ENCODE measurements at places on chromosomes 5 and 9.

DNA sequence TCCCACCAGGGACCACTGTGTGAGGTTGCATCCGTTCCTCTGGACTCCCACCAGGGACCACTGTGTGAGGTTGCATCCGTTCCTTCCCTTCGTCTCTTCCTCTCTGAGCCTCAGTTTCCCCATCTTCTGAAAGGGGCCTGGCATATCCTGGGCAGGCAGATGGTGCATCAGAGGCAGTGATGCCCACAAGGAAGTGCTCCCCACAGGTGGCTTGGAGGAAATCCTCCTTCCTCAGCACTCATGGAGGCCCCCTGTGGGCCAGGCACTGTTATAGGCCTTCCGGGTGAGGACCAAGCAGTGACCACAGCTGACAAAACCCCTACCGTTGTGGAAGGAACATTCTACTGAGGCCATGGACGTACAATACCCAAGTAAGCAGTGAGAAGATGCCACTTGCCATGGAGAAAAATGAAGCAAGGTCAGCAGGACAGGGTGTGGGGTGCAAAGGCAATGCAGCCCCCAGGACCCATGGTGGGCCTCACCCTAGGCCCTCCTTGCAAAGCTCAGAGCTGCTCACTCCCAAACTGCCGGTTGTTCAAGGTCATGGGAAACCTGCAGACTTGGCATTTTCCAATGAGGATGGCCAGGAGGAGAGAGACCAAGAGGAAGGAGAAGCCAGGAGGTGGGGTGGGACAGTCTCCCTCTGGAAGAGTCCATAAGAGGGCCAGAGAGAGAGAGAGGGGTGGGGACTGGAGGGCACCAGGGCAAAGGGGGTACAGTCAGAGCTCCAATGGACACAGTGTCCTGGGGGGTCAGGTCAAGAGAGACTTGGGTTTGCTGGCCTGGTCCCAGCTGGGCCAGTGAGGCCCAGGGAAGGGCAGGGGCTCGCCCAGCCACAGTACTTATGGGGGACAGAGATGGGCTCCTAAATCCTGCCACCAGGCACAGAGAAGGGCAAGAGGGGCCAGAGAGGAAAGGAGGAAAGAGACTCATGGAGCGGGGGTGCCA, 51.1 kb downstream of the C9orf50 start:
- no peak for DNase-seq

GRCh38 chr9:15543047-15543813, 9.6 kb upstream of the CCDC171 start:
- DNase-seq = no peak

GRCh38 chr5:173498739-173499470, 117.5 kb downstream of the BOD1 start:
- no peak for DNase-seq

GRCh38 chr5:34731435-34732232, 75.5 kb downstream of the RAI14 start:
- DNase-seq = no peak

DNA sequence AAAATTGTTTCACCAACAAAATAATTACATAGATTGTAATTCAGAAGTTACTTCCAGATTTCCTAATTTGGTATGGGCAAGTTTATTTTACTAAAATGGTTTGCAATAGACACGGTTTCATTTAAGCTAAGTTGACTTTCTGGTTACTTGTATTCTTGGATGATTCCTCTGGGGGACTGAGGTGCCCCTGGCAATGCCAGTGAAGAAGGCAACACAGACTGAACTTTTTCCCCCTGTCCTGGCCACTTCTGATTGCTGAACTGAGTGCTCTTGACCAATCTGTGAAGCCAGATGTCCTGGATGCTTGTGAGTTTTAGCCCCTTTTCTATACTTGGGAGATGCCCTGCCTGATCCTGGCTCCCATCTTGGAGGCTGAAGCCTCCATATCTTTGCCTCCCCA, 66.3 kb upstream of the FANCC start:
- no peak for DNase-seq

DNA sequence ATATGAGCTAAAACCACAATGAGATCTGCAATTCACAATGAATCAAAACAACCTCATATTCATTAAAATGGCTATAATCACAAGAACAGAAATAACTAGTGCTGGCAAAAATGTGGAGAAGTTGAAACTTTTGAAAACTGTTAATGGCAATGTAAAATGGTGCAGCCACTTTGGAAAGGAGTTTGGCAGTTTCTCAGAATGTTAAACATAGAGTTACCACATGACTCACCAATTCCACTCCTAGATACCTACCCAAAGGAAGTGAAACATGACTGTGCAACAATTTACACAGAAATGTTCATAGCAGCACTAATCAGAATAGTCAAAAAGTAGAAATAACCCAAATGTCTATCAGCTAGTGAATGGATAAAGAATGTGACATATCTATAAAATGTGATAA, 862.2 kb downstream of the DTWD2 start:
- DNase-seq = no peak

DNA sequence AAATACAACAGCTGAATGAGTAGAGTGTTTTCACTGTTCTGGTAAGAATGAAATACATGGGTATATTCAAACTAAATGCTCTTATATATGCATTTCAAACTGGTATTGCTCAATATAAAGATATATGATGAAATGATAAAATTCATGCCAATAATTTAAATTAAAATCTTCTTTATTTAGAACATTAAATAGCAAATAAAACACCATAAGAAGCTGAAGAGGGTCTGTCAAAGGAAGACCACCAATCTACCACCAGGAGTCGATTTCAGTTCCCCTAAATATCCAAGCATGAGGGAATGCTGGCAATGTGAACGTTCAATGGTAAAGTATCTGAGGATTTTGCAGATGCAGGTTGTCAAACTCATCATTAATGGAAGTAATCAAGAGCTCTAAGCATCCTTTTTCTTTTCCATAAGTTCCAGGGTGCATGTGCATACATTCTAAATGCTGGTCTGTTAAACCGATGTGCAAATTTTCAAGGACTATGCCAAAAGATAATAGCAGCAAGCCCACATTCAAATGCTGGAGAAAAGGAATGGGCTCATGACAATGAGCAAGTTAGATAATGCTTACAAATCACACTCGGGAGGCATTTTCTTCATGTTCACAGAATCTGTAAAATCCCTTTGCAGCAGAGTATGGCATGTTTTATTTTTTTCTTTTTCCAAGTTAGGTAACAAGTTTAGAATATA, 118.8 kb upstream of the MTAP start:
- DNase-seq = no peak

GRCh38 chr9:8179381-8180053, 379.9 kb upstream of the DMAC1 start:
- DNase-seq = no peak

GRCh38 chr9:108972626-108973209, 38.5 kb downstream of the ABITRAM start:
- no peak for DNase-seq
